CD14-positive monocyte (primary cell): ENCODE measurements at places on chromosomes 12 and 14. TPM values are rescaled to one million over a fixed set of nuclear protein-coding genes. Genes with fewer than 3 reads are reported as not detected.

Gene MYH6
- not detected for polyA plus RNA-seq

Gene MIPOL1
- not detected for polyA plus RNA-seq

- H3K4me1 ChIP-seq: peaks cover 7% of the 10 kb centered on the region
- H3K4me3 ChIP-seq: no peak overlapping the region
- DNase-seq: no peak
- H3K27ac ChIP-seq: no peak overlapping the region
These were observed 44.9 kb upstream of the BCAT1 start for GRCh38 chr12:24993793-24994192.

Gene MFAP5
- polyA plus RNA-seq: not detected

DNA sequence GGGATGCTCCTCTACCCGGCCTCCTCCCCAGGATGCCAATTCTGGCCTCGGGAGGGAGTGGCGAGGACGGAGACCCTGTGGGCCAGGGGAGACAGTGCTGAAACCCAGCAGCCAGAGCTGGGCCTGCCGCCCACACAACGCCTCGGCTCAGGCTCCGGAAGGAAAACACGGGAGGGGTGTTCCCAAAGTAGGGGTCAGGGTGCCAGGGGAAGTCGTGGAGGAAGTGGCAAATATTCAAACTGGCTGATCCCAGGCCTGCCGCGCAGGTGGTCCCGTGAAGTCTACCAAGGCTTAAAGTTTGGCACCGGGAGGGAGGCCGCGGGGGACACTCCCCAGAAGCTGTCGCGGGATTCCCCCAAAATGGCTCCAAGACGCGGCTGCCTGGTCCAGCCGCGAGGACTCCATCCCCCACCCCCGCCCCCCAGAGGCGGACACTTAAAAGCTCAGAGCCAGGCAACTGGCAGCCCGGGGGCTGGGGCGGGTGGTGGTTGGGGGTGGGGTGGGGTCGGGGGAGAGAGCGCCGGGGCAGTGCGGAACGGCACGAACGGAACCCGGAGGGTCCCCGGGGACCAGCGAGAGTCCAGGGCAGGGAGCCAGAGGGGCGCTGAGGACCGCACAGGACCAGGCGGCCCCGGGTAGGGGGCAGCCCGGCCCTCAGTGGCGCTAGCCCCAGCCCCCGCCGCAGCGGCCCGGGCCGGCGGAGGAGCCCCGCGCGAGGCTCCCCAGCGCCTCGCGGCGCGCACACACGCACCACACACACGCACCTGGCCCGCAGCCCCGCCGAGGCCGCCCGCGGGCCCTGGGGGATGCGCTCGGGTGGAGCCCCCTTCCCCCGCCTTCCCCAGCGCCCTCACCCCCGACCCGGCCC is 20.0 kb downstream of the BEGAIN start:
- peak; percentile 31 for DNase-seq
- H3K36me3 ChIP-seq: no peaks in the 10 kb centered on the region
- no peak overlapping the region for H3K4me3 ChIP-seq
- peaks cover 17% of the 10 kb centered on the region for H3K27me3 ChIP-seq
